ENCODE measurements at places on chromosomes 7 and 10.

DNA sequence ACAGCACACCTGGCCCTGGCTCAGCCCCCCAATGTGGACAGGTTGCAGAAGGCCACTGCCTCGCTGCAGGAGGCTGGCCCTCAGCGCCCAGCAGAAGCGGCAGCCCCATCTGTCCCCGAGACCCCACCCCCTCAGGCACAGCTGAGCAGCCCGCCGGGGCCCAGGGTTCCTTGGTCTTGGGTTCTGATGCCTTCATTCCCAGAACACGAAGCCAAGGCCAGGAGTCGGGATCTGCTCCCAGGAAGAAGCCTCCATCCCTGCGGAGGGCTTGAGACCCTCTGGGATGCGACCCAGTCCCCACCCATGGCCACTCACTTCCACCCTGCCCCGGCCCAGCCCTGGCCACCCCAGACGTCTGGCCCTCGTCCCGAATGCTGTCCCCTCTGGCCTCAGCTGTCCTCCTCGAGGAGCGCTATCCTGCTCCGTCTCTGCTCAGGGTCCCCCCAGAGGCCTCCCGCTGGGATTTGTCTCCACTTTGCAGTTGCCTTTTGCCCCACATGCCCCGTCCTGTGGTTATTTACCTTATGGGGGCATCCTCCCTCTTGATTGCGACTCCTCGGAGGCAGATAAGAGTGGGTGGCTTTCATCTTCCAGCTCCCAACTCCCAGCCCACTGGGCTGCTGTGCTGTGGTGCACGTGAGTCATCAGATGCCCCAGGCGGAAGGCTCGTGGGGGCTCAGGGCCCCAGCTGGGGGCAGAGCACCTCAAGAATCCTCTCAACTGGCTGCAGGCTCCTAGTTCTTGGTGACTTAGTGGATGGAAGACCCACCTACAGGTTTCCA lies 97.5 kb downstream of the MKI67 start:
- DNase-seq: no peak

- DNase-seq: peak; percentile 30
These were observed 274.4 kb downstream of the NEBL start for GRCh38 chr10:20622531-20623211.

- no peak for DNase-seq
These were observed 508.5 kb upstream of the ZMIZ1 start for GRCh38 chr10:78560341-78560688.

- peak; percentile 11 for DNase-seq
These were observed 30.0 kb downstream of the GTF2IRD1 start for GRCh38 chr7:74483402-74484336.

DNA sequence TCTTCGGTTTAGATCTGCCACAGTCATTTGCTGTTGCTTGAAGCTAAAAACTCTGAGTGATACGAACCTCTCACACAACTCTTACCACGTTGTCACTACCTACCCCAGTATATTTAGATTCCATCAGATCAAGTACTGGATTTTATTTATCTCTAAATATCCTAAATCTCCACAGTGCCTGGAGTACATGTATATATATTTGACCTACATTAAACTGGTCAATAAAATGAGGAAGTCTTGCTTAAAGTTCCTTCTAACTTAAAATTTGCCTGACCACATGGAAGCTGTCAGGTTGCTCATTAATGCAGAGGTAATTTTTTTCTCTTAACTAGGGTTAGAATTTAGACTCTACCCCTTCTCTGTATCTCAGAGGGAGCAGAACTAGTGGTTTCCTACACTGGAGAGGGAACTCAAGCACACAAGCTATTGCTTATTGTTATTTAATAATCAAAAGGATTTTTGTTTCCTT lies 3.1 kb upstream of the MACC1 start:
- no peak for DNase-seq

- DNase-seq: no peak
These were observed 82.7 kb downstream of the HIPK2 start for GRCh38 chr7:139695051-139695450.

GRCh38 chr7:36630112-36630650 lies 94.1 kb downstream of the AOAH start:
- DNase-seq: no peak

- peak; percentile 96 for DNase-seq
These were observed 7.6 kb upstream of the ADAMTS14 start for GRCh38 chr10:70664702-70665195.

GRCh38 chr7:101676956-101677355 lies 47.9 kb upstream of the MYL10 start:
- no peak for DNase-seq

GRCh38 chr7:85320699-85321476 lies 134.0 kb upstream of the SEMA3D start:
- no peak for DNase-seq

DNA sequence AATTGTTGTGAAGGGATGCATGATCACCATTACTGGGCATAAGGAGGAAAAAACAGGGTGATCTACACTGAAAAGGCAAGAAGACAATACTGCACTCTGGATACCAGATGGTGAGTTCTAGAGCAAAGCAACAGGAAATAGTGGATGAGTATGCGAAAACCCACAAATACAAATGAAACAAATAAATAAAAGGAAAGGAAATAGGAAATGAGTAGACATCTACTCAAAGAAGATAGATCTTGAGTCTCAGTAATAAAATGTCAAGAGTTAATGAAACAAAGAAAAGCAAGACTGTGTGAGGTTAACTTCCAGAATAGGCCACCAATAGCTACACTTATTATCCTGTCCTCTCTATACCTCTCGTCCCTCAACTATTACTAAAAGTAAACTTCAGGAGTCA lies 11.7 kb downstream of the ORC5 start:
- peak; percentile 4 for DNase-seq

- no peak for DNase-seq
These were observed 23.9 kb downstream of the UNCX start for GRCh38 chr7:1256621-1257020.

GRCh38 chr10:70771311-70772194 lies 13.6 kb downstream of the TBATA start:
- no peak for DNase-seq

GRCh38 chr7:114976666-114977065 lies 54.8 kb downstream of the MDFIC start:
- DNase-seq: no peak

DNA sequence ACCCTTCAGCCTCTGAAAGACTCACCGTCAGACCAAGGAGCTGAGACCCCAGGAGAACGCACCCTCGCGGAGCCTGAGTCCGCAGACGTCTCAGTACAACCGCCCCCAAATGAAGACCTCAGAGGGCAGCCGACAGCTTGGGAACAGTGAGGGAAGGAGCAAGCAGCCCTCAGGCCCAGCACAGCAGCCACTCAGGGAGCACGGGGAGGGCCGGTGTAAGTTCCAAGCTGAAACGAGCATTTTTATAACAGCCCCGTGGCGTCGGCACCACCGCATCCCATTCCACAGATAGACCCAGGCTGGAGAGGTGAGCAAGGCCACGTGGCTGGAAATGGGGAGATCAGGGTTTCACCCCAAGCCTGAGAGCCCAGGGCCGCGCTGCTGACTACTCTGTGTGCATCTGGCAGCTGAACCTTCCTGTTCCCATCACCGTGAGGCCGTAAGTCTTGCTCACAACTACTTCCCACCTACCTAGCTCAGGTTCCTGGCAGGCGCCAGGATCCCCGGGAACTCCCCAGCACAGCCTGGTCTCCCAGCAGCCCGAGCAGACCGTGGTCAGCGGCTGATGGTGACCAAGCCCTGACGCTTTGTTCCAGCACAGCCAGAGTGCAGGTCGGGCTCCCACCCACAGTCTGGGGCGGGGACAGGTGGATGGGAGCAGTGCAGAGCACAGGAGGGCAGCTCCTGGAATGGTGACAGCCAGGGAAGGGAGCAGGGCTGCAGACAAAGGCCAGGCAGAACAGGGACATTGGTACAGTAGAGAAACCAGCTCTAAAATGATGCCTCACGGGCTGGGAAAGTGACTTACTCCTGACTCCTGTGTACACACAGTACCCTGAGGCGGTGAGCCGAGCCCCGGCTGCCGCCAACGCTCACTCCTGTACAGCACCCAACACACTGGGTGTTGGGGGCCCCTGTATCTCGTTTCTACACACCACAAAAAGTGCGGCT lies 6.1 kb upstream of the NOM1 start:
- DNase-seq: no peak

DNA sequence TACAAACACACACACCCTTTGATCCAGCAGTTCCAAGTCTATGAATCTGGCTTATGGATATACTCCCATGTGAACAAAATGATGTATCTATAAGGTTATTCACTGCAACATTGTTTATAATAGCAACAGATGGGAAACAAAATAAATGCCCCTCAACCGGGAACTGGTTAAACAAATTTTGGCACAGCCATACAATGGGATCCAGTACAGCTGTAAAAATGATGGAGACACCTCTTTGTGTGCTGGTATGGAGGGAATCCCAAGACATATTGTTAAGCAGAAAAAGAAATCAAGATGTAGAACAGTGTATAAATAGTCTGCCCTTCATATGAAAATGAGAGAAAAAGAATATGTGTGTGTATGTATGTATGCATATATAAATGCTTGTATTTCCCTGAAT lies 155.5 kb downstream of the SNX10 start:
- no peak for DNase-seq
